ENCODE measurements at places on chromosomes 11 and 22.

- DNase-seq: no peak
These were observed 5.1 kb upstream of the CDKN1C start for GRCh38 chr11:2890466-2891294.

GRCh38 chr11:32870676-32871075, 21.9 kb upstream of the QSER1 start:
- no peak for DNase-seq

DNA sequence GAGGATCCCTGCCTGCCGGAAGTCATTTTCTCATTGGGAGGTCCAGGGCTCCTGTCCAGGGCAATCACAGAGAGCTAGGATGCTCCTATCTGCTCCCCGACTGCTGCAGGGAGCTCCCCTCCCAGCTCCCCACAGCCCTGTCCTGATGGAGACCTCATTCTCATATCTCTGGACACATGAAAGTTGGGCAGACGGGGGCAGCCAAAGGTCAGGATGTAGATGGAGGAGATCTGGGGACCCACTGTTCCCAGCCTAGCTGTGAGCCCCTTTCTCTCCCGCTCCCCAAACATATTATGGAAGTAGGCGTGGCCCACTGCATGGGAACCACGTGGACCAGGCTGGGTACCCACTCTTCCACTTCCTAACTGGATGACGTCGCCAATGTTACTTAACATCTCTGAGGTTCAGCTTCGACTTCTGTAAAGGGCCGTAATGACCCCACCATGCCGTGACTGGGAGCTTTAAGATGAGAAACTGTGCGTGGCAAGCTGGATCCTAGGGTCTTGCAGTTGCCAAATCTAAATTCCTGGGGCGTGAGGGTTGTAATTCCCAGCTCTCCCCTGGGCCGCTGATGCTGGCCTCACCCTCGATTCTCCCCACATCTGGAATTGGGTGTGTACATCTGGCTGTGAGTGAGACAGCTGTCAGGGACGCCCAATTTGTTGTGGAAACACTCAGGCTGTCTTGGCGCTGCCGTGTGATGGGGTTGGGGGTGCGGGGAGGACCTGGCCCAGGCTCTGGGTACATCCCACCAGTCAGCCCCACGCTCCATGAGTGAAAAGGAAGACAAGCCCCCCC, 1.8 kb downstream of the CDC42EP2 start:
- DNase-seq: no peak

DNA sequence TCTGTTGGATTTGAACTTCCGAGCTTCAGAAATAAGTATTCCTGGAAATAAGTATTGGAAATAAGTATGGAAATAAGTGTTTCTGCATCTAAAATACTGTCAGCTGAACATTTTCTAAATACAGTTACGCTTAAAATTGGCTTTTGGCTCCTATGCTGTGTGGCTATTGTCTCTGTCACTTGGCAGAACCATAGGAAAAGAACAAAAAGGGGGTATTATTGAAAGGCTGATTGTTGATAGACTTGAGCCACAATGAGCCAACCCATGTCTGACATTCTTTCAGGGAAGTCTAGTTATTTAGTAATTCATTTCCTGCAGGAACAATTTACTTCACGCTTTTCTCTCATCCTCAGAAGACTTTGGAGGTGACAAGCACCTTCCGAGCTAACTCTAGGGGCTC, 32.5 kb upstream of the LARGE1 start:
- DNase-seq: no peak

DNA sequence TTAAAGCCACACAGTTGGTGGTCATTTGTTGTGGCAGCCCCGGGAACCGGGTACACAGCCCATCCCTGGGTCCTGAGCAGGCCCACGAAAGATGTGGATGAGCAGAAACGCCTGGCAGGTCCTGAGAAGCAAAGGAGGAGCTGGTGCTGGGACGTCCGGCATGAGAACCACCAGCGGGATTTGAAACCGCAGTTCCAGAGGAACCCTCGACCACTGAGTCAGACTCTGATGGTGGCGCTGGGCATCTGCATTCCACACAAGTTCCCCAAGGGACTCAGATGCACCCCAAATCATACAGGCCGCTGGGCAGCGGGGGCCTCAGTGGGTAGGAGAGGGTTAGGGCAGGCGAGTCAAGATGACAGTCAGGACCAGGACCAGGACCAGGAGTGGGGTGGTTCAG, 363.0 kb downstream of the SHANK2 start:
- no peak for DNase-seq

GRCh38 chr11:61832754-61833153, 4.7 kb downstream of the FADS2 start:
- DNase-seq: no peak

DNA sequence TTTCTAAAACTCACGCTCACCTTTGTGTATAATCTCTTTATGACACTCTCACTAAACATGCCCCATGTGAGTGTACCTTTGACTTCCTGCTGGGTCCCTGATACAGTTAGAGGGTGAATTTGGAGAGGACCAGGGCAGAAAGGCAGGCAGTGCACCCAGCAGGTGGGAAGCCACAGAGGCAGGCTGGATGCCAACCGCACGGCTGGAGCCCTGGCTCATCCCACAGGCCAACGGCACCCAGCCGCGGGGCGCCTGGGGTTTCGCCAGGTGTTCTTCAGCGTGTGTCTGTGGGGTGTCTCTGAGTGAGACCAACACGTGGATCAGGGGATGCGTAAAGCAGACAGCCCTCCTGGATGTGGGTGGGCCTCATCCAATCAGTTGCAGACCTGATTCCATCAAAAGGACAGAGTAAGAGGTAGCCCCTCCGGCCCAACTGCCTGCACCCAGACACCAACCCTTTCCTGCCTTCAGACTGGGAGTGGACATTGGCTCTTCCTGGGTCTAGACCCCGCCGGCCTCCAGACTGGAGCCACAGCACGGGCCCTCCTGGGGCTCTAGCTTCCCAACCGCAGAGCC, 51.6 kb downstream of the DHCR7 start:
- no peak for DNase-seq

GRCh38 chr11:70527429-70528045, 129.2 kb downstream of the CTTN start:
- DNase-seq: no peak

- no peak for DNase-seq
These were observed 41.8 kb upstream of the SCN3B start for GRCh38 chr11:123696183-123696582.

DNA sequence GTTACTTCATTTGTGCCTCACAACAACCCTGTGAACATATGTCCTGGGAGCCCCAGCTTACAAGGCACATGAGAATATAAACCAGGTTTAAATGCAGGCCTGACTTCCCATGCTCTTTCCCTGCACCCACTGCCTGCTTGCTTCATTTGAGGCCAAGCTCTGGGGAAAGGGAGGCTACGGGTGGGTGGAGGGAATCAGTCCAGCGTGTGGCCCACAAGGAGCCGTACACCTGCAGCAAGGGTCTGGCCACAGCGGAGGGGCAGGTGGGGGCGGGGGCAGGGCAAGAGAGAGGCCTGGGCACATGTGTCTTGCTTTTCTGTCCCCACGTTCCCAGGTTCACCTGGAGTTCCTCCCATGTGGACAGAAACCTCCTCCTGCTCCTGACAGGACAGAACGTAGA, 26.2 kb downstream of the FAM83F start:
- no peak for DNase-seq

GRCh38 chr11:120248551-120249278, 8.8 kb downstream of the POU2F3 start:
- DNase-seq: no peak

- no peak for DNase-seq
These were observed 6.5 kb downstream of the PTPMT1 start for GRCh38 chr11:47571895-47572294.

DNA sequence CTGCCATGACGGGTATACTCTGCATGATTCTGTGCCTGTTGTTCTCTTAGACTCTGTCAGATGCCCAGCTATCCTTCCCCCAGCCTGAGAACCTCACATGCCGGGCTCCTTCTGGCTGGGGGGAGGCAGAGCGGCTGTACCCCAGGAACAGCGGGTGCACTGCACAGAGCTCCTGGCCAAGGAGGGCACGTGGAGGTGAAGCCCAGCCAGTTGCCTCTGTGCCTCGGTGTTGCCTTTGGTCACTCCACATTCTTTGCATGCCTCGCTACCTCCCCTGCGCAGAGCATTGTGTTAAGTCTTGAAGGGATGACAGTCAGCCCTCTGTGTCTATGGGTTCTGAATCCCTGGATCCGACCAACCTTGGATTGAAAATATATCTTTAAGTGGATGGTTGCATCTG, 77.7 kb downstream of the FEZ1 start:
- no peak for DNase-seq

GRCh38 chr22:36358533-36359469, 29.0 kb downstream of the MYH9 start:
- no peak for DNase-seq

DNA sequence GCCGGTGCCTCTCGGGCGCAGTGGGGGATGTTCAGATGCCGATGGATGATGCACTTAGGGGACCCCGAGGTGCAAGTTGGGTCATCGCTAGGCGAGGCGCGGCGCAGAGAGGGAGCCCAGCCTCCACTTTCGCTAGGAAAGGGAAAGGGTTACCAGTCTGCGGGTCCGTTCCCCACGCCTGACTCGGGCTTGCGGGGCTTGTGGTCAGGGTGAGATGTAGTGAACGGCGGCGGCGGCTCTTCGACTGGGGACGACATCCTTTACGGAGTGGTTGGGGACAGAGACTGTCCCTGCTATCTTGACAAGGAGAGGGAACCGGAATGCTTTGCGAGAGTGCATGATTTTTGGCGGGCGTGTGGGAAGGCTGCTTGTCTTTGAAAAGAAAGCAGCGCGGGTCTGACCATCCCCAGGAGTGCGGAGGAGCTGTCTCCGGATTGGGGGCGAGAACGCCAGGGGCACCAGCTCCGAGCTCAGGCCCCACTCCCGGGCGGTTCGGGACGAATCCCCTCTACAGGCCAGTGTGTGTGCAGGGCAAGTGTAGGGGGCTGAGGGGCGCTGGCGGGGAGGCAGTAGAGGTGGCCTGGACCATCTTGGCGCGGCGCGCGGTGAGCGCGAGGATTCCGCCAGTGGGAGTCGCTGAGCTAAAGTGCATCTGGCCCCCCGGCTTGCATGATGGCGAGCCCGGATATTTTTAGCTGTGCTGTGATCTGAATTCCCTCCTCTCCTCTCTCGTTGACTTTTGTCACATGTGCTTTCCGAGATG, 1.1 kb downstream of the FAT3 start:
- no peak for DNase-seq

- DNase-seq: no peak
These were observed 36.0 kb upstream of the LDLRAD3 start for GRCh38 chr11:35907648-35908431.

- no peak for DNase-seq
These were observed 11.0 kb downstream of the TRPM5 start for GRCh38 chr11:2433106-2433925.

DNA sequence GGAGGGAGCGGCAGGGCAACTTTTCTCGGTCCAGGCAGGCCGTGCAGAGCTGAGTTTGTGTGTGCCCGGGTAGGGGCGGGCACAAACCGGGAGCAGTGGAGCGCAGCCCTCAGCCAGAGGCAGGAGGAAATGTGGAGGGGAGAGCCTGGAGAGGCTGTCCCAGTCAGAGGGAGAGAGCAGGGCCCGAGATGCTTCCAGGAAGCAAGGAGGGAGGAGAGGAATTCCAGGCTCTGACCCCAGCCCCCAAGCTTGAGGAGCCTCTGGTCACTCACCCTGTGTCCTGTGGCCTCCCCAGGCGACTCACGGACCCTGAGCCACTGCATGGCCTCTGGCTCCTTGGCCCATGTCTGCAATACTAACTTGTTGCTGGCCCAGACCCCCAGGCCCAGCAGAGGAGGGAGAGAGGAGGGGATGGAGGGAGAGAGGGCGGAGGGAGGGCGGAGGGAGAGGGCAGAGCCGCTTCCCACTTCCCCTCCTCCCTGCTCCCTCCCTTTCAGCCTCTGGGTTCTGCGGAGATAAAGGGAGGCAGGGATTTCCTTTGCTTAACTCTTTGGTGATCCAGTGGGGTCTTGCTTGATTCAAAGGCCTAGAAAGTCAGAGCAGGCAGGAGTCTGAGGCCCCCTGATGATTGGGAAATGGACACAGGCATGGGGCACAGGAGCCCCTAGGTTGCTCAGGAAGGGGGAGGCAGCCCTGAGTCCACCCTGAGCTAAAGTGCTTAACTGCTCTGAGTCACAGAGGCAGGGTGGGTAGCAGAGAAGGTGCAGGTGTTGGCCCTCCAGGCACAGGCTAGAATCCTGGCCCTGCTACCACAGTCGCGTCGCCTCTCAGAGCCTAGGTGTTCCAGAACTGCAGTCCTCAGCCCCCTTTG, at the start of gene C1QTNF6:
C1QTNF6 (minus strand) TSS at position 357 of the 871 bp plus-strand sequence; CDS start at position 323, 34 bp downstream.
- DNase-seq: no peak

DNA sequence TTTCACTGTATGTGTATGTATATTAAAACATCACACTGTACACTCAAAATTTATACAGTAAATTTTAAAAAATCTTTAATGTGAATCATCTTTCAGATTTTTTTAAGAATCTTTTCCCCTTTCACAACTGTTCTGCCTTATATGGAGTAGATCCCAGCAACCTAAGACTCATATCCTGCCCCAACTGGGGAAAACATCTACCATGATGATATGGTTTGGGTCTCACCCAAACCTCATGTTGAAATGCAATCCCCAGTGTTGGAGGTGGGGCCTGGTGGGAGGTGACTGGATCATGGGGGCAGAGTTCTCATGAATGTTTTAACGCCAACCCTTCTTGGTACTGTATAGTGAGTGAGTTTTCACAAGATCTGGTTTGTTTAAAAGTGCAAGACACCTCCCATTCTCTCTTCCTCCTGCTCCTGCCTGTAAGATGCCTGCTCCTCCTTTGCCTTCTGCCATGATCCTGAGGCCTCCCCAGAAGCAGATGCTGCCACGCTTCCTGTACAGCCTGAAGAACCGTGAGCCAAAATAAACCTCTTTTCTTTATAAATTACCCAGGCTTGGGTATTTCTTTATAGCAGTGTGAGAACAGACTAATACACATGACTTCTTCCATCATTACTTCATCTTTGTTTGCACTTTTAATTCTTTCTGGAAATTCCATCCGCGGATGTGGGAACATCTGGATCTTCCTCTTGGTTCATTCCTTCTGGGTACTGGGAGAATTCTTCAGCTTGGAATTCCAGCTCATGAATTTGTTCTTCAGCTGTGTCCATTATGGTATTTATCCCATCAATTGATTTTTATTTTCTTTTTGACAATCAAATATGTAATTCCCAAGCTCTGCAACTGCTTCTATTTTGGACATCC, 36.9 kb downstream of the LINC01488 start:
- DNase-seq: no peak

DNA sequence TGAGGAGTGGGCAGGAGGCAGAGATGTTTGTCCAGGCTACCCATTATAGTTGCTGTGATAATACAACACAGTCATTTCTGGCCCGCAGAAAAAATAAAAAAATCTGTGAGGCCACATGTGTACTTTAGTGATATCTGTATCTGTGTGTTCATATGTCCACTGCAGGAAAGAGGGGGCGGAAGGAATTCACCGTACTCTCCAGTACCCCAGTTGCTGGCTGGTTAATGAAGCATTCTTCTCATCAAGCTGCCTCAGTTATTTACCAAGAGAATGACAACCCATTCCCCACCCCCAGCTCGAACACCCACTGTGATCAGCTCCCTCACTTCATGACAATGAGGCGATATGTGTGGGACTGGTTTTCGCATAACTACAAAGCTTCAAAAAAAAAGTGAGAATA, 309.3 kb downstream of the SOX6 start:
- no peak for DNase-seq

GRCh38 chr11:128476729-128477128, 110.6 kb downstream of the ETS1 start:
- no peak for DNase-seq

GRCh38 chr22:47779474-47779873, 1017.0 kb downstream of the TBC1D22A start:
- DNase-seq: no peak

GRCh38 chr11:129699711-129700304, 115.8 kb upstream of the TMEM45B start:
- no peak for DNase-seq

- no peak for DNase-seq
These were observed 537.9 kb upstream of the FAT3 start for GRCh38 chr11:91686700-91687099.
